ENCODE measurements at places on chromosomes 1 and 21. TPM values are rescaled to one million over a fixed set of nuclear protein-coding genes. Genes with fewer than 3 reads are reported as not detected.

The C4BPA gene
- not detected for total RNA-seq

The A3GALT2 gene
- total RNA-seq: not detected

The SUSD4 gene
- 52.4 TPM for total RNA-seq

The S100A7 gene
- not detected for total RNA-seq

The GBP7 gene
- total RNA-seq: not detected

The KCNT2 gene
- total RNA-seq: 17.7 TPM

The TRPM2 gene
- 63.0 TPM for total RNA-seq

The BSND gene
- total RNA-seq: 0.14 TPM

The PBXIP1 gene
- total RNA-seq: 89.1 TPM

The SELL gene
- 9.3 TPM for total RNA-seq

The ALG6 gene
- total RNA-seq: 10.0 TPM

The FAM151A gene
- total RNA-seq: not detected

The H3-3A gene
- 156 TPM for total RNA-seq

The UMODL1 gene
- total RNA-seq: 0.51 TPM

The LRRC38 gene
- total RNA-seq: 1.3 TPM

The DHX9 gene
- 82.5 TPM for total RNA-seq

The XCL1 gene
- total RNA-seq: not detected

The LCE3D gene
- not detected for total RNA-seq

The CD160 gene
- total RNA-seq: not detected

The DNASE2B gene
- not detected for total RNA-seq

The LCE6A gene
- total RNA-seq: not detected

The SLC16A4 gene
- 3.1 TPM for total RNA-seq

The SV2A gene
- 136 TPM for total RNA-seq

The NBPF15 gene
- total RNA-seq: 19.5 TPM

The F13B gene
- not detected for total RNA-seq

The FCRL5 gene
- total RNA-seq: not detected

The CNKSR1 gene
- total RNA-seq: 6.3 TPM

The KRTAP13-2 gene
- total RNA-seq: not detected

The LYSMD1 gene
- total RNA-seq: 17.1 TPM

The KCNE2 gene
- 1.2 TPM for total RNA-seq

The NES gene
- total RNA-seq: 16.2 TPM

The FCRL6 gene
- not detected for total RNA-seq

The ARTN gene
- total RNA-seq: 1.3 TPM

The HIVEP3 gene
- 25.8 TPM for total RNA-seq

The NGF gene
- 1.4 TPM for total RNA-seq

The CD34 gene
- 16.3 TPM for total RNA-seq

The F5 gene
- total RNA-seq: 3.6 TPM

The OR10Z1 gene
- total RNA-seq: not detected

The ASPM gene
- total RNA-seq: 0.20 TPM

The ST6GALNAC3 gene
- 36.8 TPM for total RNA-seq

The AGMAT gene
- total RNA-seq: 2.1 TPM

The TCHH gene
- 0.91 TPM for total RNA-seq

The EPHB2 gene
- total RNA-seq: 20.1 TPM

The ENSA gene
- total RNA-seq: 245 TPM

The BATF3 gene
- 6.2 TPM for total RNA-seq

The CDK18 gene
- 167 TPM for total RNA-seq

The KLHL17 gene
- total RNA-seq: 11.7 TPM

The FAM167B gene
- 1.6 TPM for total RNA-seq

The NUF2 gene
- 0.46 TPM for total RNA-seq

The TLR5 gene
- total RNA-seq: 3.9 TPM
